ENCODE measurements at places on chromosomes 13 and 19.

DNA sequence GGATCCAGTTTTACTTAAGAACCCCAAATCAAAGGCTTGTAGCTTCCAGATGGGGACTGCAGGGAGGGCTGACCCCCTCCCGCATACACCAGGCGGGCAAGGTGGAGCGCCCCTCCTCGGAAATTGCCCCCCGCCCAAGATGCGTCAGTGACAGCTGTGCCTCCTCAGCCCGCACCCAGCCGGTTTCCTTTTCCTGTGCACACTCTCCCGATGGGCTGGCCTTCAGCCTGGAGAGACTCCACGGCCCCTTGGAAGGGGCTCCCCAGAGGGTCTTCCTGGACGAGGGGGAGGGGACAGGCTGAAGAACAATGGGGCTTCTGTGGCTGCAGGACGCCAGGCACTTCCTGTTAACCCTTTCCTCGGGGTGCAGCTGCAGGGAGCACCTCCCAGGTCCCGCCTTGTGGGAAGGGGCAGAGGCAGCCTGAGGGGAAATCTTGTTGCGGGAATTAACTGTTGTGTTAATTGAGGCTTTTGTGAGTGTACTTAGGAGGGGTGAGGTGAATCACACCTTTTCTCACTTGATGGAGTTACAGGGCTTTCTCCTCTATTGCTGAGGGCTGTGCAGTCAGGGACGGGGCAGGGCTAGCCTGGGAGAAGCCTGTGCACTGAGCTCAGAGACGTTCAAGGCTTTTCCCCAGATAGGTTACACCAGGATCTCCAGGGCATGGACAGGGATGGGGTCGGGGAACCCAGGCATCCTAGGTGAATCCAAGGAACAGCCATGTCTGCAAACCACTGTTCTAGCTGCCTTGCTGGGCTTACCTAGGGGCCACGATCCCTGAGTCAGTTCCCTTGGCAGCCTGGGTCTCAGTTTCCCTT, 14.3 kb downstream of the IER2 start:
- DNase-seq, result no peak

DNA sequence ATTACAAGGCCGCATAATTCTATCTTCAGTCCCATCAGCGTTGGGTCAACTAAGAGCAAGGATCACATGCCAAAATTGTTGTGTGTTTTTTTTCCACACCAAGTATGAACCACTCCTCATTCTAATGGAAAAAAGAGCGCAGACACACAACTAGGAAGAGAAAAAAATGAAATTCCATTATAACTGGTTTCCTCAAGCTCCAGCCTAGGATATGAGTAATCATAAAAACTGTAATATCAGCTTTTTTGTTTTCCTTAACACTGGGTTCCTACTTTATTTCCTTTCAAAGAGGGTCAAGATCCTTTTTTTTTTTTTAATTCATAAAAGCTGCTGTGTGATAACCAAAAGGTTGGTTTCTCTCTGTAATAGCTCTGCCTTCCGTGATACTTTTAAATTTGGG, 19.4 kb downstream of the TSHZ3 start:
- DNase-seq, result no peak

DNA sequence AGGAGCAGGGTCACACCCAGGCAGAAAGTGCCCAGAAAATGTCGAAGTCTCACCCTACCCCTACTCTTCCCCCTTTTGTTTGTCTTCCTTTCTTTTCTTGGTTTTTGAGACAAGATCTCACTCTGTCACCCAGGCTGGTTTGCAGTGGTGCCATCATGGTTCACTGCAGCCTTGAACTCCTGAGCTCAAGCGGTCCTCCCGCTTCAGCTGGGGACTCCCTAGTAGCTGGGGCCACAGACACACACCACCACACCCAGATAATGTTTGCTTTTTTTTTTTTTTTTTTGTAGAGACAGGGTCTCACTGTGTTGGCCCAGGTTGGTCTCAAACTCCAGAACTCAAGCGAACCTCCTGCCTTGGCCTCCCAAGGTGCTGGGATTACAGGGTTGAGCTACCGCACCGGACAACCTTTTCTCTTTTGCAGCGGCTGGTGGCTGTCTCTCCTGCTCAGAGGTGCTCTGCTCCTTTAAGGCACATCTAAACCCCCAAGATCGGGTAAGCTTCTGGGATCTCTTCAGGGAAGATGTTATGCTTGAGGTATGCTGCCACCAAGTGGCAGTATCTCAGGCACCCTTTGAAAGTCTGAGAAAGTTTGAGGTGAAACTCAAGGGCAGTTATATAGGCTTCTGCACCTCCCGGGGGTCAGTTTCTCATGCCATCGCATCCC, 22.4 kb upstream of the EBI3 start:
- DNase-seq, result no peak

DNA sequence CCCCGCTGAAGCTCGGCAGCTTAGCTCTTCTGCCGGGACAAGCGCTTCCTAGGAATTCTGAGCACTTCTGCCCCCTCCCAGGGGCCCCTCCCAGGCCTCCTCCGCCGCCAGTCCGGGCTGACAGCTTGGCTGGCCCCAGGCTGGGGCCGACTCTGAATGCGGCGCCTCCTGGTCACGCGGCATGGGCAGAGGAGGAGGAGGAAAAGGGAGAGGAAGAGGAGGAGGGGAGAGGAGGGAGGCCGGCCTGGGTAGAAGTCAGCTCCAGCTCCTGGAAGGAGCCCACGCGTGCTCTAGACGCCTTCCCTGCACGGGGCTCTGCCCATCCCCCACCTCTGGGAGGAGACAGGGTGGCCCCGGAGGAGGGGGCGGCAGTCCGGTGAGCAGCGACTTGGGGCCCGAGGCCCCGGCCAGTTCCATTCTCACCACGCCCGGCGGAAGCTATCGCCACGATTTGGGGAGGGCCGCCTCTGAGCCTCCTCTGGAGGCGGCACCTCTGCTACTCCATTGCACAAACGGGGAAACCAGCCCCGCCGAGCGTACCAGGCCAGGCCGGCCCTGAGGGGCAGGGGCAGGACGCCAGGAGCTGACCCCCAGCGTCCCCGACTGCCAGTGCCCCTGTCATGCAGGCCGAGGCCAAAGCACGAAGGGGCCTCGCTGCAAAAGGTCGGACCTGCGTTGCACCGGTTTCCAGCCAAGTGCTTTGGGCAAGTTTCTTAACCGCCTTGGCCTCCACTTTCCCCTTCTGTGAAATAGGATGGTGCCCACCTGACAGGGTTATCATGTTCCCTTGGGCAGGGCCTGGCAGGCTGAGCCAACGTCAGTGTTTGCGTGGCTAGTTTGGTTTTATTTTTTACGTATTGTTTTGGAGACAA, 31.6 kb downstream of the CCNE1 start:
- DNase-seq, result no peak

- DNase-seq, result no peak
These were observed 222.2 kb upstream of the SERP2 start for GRCh38 chr13:44151474-44151873.

DNA sequence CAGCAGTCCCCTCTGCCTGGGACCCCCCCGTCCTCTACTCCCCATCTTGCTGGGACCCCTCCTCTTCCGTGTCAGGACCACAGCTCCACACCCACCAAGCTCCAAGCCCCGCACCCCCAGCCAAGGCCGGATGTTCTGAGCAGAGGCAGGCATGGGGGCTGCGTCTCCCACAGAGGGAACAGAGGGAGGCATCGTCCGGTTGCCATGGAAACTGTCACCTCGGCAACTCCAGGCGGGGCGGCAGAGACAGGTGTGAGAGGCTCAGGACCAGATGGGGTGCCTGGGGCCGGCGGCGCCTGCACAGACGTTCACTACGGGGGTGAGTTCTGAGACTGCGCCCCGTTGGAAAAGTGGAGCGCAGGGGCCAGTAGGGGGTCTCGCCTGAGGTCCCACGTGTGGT, 5.4 kb downstream of the RNU6-9 start:
- no peak for DNase-seq

DNA sequence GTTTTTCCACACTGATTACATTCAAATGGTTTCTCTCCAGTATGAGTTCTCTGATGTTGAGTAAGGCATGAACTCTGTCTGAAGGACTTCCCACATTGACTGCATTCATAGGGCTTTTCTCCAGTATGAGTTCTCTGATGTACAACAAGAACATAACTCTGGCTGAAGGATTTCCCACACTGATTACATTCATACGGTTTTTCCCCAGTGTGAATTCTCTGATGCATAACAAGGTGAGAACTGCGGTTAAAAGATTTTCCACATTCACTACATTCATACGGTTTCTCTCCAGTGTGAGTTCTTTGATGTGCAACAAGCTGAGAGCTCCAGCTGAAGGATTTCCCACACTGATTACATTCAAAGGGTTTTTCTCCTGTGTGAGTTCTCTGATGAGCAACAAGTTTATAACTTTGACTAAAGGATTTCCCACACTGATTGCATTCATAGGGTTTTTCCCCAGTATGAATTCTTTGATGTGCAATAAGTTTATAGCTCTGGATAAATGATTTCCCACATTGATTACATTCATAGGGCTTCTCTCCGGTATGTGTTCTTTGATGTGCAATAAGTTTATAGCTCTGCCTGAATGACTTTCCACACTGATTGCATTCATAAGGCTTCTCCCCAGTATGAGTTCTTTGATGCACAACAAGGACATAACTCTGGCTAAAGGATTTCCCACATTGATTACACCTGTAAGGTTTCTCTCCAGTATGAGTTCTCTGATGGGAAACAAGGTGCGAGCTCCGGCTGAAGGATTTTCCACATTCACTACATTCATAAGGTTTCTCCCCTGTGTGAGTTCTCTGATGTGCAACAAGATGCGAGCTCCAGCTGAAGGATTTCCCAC, 23.5 kb downstream of the ZNF180 start:
- DNase-seq, result no peak

DNA sequence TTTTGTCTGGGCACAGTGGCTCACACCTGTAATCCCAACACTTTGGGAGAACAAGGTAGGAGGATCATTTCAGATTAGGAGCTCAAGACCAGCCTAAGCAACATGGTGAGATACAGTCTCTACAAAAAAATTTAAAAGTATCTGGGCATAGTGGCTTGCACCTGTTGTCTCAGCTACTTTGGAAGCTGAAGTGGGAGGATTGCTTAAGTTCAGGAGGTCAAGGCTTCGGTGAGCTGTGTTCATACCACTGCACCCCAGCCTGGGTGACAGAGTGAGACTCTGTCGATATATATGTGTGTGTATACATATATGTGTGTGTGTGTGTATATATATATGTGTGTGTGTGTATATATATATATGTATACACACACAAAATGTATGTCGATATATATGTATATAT, 833.0 kb downstream of the PCDH9 start:
- no peak for DNase-seq

- DNase-seq, result no peak
These were observed 14.7 kb downstream of the UBAC2 start for GRCh38 chr13:99215184-99215830.

DNA sequence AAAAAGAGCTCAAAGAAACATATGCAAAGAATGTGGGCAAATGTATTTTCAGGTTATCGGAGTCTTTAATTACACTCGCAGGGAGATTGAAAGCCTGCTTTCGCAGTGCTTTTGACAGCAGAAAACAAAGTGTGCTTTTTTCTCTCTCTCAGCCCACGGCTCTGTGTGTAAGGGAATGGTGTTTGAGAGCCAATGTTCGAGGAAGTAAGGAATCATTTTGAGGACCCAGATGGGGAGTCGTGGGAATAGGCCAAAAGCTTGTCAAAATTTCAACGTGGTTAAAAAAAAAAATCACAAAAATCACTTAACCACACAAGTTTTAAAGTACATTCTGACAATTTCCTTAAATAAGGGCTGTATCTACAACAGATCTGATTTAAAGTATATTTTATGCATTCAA, 197.1 kb upstream of the IRS2 start:
- no peak for DNase-seq

GRCh38 chr13:63209330-63210017, 1793.8 kb upstream of the PCDH20 start:
- no peak for DNase-seq

DNA sequence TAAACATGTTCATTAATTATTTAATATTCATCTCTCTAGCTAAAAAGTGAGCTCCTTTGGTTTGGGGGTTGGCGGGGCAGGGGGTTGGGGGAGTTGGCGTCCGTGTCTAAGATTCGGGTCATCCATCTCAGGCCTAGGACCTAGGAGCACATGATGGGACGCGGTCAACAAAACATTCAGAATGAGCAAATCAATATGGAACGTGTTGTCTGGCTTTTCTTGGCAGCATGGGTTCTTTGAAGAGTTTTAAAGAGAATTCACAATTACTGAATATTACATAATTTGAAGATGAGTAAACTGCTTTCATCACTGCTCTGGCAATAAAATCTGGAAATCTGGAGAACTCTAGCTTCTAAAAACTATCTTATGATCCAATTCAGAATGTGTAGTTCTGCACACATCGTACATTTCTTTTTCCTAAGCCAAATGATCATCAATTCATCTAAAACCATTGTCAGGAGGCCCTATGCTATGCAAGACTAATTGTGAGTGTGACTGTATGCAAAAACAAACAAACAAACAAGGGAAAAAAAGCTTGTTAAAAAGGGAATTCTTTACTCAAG, 5.4 kb upstream of the ARGLU1 start:
- no peak for DNase-seq

- no peak for DNase-seq
These were observed 94.6 kb upstream of the RFC3 start for GRCh38 chr13:33723365-33723764.

- DNase-seq, result no peak
These were observed 21.5 kb upstream of the GSX1 start for GRCh38 chr13:27770809-27771208.

DNA sequence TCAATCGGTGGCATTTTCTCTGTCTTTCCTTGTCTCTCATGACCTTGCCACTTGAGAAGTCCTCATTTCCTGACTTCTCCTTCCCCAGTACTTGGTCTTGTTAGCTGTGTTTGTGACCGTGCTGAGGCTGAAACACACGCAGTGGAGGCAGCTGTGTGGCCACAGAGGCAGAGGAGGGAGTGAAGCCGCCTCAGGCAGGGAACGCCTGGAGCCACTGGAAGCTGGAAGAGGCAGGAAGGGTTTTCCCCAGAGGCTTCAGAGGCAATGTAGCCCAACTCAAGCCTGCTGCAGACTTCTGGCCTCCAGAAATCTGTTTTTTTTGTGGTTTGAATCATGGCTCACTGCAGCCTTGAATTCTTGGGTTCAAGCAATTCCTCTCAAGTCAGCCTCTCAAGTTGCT, 29.2 kb upstream of the ARGLU1 start:
- no peak for DNase-seq

GRCh38 chr13:31946091-31946770, 85.3 kb upstream of the FRY start:
- DNase-seq, result no peak

GRCh38 chr13:51015973-51016372, 95.1 kb downstream of the C13orf42 start:
- DNase-seq, result no peak

GRCh38 chr19:623974-624373, 9.4 kb downstream of the POLRMT start:
- no peak for DNase-seq

Data from 8988T (cell line).